ENCODE measurements at places on chromosomes 16 and 17.

- no peak for DNase-seq
Measured at GRCh38 chr17:17041018-17041521, 1.2 kb upstream of the MPRIP start.

DNA sequence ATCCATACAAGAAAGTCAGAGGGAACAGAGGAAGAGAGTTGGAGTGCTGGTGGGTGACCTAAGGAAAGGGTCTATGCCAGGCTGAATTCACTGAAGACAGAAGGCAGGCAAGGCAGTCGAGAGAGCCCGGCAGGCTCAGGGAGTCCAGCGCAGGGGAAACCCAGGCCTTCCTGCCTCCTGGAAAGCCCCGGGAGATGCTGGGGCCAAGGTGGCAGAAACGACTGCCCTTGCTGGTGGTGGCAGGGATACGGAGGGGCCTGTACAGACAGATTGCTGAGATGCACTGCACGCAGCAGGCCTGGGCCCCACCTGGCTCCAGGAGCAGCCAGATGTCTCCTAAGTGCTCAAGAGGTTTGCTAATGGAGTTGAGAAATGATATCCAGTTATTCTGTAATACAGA, 59.8 kb downstream of the GTF3C1 start:
- DNase-seq, result no peak

DNA sequence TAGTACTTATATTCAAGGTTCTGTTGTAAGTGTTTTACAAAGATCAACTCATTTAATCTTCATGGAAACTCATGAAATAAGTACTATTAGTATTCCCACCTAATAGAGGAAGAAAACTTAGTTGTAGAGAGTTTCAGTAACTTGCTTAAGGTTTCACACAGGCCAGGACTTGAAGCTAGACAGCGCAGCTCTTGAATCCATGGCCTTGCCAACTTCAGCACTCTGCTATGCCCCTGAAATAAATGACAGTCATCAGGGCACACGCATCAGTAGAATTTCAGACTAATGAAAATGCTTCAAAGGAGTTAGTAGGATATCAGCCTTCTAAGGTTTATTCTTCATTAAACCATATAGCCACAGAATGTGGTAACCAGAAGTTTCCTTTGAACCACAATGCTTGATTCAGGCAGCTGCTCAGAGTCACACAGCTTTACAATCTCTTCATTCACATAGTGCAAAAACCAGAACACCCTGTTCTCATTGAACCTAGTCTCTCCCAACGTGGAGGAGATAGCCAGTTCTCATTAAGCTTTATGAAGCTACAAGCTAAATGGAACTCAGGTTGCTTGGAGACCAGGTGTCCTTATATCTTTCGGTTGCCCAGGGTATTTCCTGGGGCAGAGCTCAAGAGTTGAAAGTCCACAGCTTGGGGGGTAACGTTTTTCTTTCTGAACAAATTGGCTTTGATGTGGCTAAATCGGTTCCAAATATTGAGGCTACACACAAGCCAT, 39.7 kb downstream of the KCNJ2 start:
- DNase-seq, result no peak

- DNase-seq, result no peak
Measured at GRCh38 chr16:21244518-21245215, 11.2 kb downstream of the ANKS4B start.
